ENCODE measurements at places on chromosomes 1 and 21.

GRCh38 chr1:24991697-24992096 is 61.6 kb upstream of the RUNX3 start:
- no peak for DNase-seq

DNA sequence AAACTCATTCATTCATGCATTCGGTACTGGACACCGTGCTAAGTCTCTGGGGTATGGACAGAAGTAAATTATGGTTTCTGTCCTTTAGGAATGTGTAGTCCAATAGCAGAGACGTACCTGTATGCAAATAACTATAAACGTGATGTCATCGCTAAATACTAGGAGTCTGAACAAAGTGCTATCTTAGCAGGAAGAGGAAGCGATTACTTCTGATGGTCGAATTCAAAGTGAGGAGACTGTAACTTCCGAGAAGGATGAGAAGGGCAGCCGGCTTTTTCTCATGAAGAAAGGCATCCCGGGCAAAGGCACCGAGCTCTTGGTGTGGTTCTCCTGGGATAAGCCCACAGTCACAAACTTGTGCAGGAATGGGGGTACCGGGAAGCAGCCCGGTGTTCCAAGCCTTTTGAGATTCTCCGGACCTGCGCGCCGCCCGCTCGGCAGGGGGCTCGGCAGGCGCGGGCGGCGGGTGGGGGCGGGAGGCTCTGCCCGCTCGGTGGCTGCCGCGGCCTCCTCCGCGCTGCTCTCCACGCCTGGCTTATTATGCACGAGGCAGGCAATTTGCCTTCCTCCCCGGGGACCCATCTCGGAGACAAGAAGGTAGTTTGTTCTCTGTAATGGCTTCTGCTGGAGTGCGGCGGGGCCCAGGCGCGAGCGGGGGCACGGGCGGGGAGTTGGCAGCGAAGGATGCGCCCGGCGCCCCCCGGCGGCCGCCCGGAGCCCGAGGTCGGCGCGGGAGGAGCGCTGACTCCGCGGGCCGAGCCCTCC is 67.5 kb upstream of the CD1D start:
- DNase-seq: no peak

- DNase-seq: no peak
Observed at GRCh38 chr1:152752225-152752624, 5.6 kb upstream of the KPRP start.

DNA sequence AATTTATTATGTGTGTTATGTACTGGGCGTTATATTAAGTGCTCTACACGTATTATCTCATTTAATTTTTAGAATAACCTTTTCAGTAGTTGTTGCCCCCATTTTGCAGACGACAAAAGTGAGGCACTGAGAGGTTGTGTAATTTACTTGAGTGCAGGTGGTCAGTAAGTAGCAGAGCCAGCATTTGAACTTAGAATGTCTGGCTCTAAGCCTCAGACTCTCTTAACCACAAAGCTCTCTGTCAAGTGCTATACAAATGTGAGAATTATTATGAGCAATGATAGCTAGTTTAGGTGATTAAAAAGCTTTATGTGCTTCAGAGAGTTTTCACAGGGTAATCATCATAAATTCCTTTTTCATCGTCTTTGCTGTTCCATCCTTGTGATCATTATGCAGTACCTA is 96.3 kb upstream of the UBE2U start:
- DNase-seq: no peak
